ENCODE measurements at places on chromosomes 6 and 20. TPM values are rescaled to one million over a fixed set of nuclear protein-coding genes. Genes with fewer than 3 reads are reported as not detected.

- no peak for DNase-seq
These were observed 7.7 kb upstream of the KLHL31 start for GRCh38 chr6:53673162-53673727.

DNA sequence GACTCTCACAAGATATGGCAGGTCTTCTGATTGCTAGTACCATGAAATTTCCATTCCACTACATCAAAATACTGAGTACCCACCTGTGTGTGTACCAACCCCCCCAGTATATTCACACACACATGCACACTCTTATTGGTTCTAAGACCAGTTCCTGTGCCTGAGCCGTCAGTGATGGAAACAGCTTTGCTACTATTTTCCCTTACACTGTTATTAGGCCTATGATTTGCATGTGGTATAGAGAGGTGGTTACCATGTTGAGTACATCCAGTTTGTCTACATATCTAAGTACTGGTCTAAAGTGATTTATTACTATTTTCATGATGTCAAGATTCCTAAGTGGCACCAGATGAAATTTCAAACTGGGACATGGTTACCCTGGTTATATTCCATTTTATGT lies 459.9 kb downstream of the BCKDHB start:
- DNase-seq, result no peak

DNA sequence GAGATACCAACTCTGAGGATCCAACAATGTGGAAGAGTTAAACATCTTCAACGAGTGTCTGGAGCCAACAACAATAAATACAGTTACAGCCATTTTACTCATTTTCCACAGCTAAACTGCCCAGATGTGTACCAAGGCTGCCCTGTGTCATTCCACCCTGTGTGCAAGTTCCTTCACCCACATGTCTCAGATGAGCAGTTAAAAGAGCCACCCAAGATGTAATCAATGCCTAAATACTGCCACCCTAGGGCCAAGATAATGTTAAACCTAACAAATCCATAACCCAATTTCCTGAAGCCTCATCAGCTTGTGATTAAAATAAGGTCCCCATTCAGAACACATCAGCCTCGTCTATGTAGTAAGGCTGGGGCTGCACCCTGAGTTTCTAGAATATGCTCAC lies 59.9 kb downstream of the GMDS start:
- DNase-seq, result no peak

DNA sequence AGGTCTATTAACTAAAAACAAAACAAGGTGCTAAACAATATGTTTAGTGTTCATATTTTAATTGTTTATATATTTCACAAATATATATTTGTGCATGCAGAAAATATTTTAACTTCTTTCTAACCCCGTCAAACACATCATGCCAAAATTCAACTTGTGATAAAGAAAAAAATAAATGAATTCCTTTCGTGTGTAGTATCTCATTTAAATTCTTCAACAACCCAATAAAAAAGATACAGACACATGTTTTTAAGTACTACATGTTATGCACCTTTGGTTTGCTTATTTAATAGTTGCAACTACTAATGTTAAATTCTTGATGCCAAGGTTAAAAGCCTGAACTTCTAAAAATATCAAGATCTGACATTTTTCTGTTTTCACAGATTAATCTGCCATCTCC lies 252.4 kb downstream of the ESR1 start:
- DNase-seq, result no peak

DNA sequence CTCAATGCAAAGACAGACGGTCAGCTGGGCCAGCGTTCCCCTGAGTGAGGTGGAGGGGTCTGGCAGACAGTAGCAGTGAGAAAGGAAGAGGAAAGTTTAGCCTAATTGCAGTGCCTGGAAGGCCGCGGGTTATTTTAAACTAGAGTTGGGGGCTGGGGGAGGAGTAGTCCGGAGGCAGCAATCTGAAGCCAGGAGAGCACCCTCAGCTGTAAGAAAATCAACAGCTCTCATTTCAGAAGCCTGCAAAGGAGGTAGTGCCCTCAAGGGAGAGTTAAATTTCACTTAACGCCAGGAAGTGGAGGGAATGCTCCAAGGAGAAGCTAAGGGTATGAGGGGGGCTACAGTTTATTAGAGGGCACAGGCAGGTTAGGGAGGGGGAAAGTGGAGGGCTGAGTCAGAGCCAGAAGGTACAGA lies 26.9 kb downstream of the RING1 start:
- no peak for DNase-seq

GRCh38 chr6:92577077-92577719 lies 842.2 kb downstream of the EPHA7 start:
- DNase-seq, result no peak

- DNase-seq, result no peak
These were observed 239.1 kb upstream of the CEP162 start for GRCh38 chr6:84466511-84466910.

- DNase-seq, result no peak
These were observed 51.9 kb upstream of the NFATC2 start for GRCh38 chr20:51594236-51595057.

- DNase-seq, result no peak
These were observed 36.0 kb upstream of the CCN6 start for GRCh38 chr6:112017760-112018537.

- DNase-seq, result no peak
These were observed 52.9 kb upstream of the RNF144B start for GRCh38 chr6:18334251-18334650.

DNA sequence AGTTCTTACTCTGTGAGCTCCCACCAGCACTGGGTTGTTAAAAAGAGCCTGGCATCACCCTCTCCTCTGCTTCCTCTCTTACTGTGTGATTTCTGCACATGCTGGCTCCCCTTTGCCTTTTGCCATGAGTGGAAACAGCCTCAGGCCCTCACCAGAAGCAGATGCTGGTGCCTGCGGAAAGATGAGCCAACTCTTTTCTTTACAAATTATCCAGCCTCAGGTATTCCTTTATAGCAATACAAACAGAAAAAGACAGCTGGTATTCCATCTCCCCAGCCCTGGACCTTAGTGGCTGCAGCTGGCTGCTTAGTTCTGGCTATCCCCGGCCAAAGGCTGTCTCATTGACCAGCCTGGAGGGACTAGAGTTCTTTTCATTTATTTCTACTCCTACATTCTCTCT lies 129.1 kb downstream of the IMPG1 start:
- DNase-seq, result no peak

GRCh38 chr6:157944983-157945931 lies 36.4 kb upstream of the SYNJ2 start:
- DNase-seq, result no peak

DNA sequence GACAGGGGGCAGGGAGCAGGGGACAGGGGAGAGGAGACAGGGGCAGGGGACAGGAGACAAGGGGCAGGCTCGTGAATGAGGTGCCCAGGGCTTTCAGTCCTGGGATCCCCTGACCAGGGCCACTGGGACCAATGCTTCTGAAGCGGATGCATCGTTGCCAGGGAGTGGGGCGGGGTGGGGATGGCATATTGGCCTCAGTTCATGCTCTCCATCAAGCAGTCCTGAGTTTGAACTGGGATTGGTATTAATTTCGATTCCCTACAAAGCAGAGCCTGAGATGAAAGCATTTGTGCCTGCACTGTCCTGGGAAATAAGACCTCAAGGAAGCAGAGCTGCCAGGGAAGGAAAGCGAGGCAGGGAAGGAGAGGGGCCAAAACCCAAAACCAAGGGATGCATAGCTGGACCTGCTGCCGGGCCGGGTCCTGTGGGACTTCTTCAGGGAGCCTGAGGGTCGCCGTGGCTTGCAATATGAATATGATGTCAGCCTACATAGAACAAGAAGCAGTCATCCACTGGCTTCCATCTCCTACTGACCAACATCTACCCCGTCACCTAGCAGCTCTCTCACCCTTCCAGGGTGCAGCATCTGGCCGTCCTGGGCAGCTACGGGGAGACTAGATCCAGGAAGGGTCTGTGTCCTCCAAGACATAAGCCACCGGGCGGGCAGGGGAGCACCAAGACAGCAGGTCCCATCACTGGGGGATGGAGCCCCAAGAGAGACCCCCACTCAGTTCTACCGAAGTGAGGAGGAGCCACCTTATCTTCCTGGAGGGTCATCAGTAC lies 233.3 kb downstream of the SYNDIG1 start:
- no peak for DNase-seq

GRCh38 chr20:48904566-48905296 lies 16.8 kb upstream of the ARFGEF2 start:
- DNase-seq, result no peak

- no peak for DNase-seq
These were observed 1.4 kb upstream of the FKBPL start for GRCh38 chr6:32131439-32131948.

GRCh38 chr6:51007237-51007636 lies 188.6 kb downstream of the TFAP2B start:
- no peak for DNase-seq

- no peak for DNase-seq
These were observed 15.6 kb upstream of the PRDM13 start for GRCh38 chr6:99590728-99591672.

- no peak for DNase-seq
These were observed 44.1 kb upstream of the SLC22A1 start for GRCh38 chr6:160077526-160077925.

DNA sequence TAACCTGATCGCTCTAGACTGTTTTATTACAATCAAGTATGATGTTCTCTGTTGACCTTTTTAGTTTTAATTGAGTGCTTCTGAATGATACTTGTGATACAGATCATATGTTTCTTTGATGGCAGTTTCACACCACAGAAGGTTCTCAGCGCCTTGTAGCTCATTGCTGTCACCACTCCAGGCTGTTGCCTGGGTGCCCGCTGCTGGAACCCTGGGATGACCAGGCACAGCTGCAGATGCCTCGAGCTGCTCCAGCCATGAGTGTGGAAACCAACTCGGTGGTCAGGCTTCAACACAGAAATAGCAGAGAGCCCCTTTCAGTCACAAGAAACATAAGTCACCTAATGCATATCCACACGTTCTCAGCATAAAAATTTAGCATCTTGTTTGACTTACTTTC lies 112.7 kb downstream of the RPP40 start:
- DNase-seq, result no peak

DNA sequence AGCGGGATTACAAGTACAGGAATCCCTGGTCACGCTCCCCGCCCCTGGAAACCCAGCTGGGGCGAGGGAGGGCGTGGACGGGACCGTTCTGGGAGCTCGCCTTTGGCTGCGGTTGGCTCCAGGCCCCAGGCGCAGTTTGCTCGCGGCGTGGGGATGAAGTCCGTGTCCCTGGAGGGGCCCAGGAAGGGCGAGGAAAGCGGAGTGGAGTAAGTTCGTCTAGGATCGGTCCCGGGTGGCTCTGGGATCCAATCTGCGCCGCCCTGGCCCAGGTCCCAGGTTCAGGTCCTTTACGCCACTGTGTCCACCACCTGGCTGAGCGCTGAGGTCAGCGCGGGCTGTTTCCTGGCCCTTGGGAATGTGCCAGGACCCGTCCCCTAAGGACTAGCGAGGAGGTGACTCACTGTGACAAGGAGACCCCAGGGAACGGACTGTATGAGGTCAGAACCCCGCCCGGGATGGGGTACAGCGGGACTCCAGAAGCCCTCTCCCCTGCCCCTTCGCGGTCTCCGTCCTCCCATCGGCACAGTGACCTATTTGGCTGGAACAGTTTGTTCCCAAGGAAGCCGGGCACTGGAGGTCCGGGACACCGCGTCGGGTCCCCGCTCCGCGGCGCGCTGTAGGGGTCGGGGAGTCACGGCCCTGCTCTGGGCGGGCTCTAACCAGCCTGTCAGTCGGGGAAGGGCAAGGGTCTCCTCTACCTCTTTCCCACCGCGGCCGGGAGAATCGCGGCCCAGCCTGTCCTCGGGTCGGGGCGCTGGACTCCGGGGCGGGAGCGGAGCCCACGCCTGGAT lies 724 bp downstream of the CDKN1A start:
- peak; percentile 95 for DNase-seq

DNA sequence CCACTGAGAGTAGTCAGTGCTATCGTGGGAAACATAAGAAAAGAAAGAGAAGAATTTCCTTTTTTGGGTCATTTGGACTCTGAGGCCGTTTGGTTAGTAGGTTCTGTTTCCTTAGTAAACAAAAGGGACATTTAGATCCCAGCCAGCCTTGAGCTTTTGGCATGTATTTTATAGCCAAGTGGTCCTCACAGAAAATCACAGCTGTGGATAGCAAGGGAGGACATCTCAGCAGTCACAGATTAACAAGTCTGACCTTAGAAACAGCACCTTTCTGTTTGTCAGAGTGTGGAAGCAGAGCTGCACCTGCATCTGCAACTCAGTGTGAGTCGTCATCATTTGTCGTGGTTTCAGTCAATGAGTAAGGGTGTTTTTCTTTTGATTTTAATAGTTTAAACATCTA lies 40.5 kb downstream of the FAM120B start:
- no peak for DNase-seq

TMC2 gene
- total RNA-seq, result not detected

MYMX gene
- total RNA-seq, result not detected

OTOR gene
- not detected for total RNA-seq

SLC24A3 gene
- 24.9 TPM for total RNA-seq

RPL7L1 gene
- 59.0 TPM for total RNA-seq

LAMP5 gene
- 0.18 TPM for total RNA-seq

BNIP5 gene
- not detected for total RNA-seq

KIF6 gene
- total RNA-seq, result 0.39 TPM

SEMG1 gene
- not detected for total RNA-seq
